ENCODE measurements at places on chromosomes 16 and 17.

GRCh38 chr16:48323783-48324775, 61.1 kb downstream of the SIAH1 start:
- DNase-seq, result no peak

DNA sequence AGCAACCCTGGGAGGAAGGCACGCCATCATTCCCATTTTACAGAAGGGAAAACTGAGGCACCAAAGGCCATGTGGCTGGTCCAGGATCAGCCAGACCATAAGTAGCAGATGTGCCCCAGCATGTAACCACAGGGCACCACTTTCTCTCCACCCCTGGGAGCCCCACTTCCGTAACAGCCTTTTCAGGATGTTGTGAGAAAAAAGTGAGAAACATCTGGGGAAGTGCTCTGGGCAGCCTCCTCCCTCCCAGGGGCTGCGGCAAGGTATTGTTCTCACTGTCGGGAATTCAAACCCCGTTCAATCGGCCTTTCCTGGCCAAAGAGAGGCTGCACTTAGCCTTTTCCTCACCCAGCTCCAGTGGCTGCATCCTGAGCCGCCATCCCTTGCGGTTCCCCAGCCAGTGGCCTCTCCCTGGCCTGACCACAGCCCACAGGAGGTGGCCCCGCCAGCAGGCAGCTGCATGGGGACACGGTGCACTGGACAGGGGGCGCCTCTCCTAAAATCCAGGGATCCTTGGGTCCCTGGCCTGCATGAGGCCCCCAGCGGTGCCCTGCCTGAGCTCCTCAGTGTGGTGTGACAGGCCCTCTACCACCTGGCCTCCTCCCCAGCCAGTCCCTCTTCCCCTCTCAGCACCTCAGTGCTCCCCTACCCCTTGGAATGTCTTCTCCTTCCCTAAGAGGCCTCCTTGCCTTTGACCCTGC, 5.7 kb upstream of the CDH5 start:
- DNase-seq, result no peak

DNA sequence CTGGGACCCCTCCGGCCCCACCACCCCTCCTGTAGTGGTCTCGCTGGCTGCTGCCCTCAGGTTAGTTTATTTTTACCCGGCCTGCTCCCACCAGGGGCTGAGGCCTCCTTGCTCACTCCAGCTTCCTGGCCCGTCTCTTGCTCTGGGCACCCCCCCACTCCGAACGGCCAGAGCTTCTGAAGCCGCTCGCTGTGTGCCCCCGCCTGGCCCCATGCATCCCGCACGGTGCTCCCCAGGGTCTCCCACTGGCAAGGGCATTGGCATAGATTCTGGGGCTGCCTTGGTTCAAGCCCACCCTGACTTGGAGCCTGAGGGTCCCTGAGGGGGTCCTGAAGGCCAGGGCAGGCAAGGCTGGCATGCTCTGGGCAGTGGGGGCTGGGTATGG, 186.4 kb downstream of the SEC14L1 start:
- no peak for DNase-seq

DNA sequence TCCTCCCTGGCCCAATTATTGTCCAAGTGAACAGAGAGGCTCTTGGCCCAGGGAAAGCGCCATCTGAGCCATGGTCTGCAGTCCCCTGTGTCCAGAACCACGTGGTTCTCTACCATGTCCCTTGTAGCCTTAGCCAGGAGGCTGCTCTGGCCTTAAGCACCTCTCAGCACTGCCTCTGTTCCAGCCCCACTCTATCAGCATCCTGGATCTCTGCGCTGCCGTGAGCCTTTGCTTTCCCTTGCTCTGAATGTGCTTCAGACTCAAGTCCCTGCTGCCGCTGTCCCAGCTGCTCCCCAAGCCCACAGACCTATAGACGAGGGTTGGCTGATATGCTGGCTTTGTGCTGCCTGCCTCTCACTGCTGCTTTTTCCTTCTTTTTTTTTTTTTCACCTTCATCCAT, 33.9 kb downstream of the CYB561 start:
- no peak for DNase-seq

GRCh38 chr17:77926981-77927380, 31.5 kb upstream of the TNRC6C start:
- no peak for DNase-seq

DNA sequence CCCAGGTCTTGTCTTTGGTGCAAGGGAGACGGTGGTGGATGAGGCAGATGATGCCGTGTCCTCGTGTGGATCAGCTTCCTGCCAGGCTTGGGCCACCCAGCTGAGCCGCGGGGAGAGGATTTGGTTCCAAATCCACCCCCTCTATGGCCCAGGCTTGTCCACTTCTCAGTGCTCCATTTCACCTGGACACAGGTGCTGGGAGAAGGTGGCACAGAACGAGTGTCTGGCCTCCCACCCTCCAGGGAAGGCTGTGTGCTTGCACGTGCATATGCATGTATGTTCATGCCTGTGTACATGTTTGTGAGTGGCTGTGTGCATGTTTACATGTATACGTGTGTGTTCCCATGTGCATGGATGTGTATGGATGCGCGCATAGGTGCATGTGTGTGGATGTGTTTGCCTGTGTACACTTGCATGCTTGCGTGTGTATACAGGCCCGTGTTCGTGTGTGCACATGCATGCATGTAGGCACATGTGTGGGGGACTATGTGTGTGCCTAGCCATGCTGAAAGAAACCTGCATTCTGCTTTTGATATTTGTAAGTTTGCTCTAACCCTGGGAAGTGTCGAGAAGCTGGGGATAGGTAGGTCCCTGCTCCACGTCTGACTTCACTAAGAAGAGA, 196.3 kb downstream of the IRF8 start:
- no peak for DNase-seq

GRCh38 chr17:33200587-33200986, 92.5 kb downstream of the ASIC2 start:
- no peak for DNase-seq

DNA sequence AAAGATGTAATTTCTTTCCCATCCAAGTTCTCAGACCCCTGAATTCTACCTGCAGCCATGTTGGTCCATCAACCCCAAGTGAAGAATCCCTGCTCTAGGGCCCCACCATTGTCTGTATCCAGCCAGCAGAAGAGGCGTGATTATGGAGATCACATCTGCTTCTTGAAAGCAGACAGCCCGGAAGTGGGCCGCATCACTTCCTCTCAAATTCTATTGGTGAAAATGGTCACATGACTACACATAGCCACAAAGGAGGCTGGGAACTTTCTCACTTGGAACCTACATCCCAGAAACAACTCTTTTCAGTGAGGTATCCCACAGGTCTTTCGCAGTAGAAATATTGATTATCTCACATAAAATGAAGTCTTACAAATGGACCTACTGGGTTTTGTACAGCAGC, 40.1 kb downstream of the IL4R start:
- DNase-seq, result no peak

DNA sequence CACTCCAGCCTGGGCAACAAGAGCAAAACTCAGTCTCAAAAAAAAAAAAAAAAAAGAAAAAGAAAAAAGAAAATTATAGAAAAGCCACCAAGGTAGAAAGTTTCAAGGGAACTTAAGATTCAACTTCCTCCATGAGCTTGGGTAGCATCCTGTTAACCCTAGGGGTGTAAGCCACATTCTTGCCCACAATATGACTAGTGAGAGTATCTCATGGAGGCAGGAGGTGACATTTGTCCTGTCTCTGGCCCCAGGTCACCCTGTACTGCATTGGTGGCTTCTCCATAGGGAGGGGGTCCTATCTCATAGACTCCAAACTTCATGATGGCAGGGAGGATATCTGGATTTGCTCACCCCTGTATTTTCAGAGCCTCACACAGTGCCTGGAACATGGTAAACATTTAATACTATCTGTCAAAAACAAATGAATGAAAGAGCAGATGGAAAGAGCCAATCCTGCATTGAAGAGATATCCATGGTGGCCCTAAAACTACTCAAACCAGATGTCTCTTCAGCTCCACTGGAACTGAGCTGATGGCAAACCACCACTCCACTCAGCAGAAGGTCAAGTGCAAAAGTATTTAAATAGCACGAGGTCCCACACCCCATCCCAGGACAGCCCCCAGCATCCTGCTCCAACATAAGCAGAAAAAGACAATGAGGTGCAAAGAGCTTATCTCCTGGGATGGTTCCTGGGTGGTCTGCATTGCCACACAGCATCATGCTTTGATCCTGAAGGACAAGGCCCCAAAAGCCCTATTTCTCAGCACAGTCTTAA, 50.3 kb downstream of the EMP2 start:
- DNase-seq, result no peak

DNA sequence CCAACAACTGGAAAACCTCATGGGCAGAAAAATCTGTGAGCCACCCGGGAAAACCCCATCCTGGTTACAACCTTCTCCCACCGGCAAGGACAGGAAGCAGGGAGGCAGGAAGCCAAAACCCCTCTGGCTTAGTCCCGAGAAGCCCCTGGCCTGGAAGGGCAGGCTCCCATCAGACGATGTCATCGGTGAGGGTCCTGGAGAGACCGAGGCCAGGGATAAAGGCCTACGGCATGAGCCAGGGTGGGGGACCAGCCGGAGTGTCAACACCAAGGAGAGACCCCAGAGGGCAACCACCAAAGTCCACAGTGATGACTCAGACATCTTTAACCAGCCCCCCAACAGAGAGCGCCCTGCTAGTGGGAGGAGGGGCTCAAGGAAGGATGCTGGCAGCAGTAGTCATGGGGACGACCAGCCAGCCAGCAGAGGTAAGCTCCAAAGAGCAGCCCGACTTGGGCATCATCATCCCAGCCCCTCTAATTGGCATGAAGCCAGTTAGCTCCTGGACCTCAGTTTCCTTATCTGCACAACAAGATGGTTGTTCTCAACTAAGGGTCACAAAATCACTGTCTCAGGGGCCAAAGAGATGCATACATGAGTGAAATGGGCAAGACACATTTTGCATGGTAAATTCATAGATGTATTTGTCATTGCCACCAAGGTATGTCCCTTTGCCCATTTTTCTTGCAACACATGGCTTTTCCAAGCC, 190.7 kb downstream of the KATNIP start:
- DNase-seq, result no peak

- DNase-seq, result no peak
These were observed 10.6 kb downstream of the CTRB1 start for GRCh38 chr16:75229172-75230031.

All from CD8-positive, alpha-beta memory T cell (primary cell).